ENCODE measurements at places on chromosomes 2 and 18. TPM values are rescaled to one million over a fixed set of nuclear protein-coding genes. Genes with fewer than 3 reads are reported as not detected.

CYS1 gene
- total RNA-seq, result 0.80 TPM

AMER3 gene
- not detected for total RNA-seq

FAM228A gene
- not detected for total RNA-seq

GRCh38 chr2:235762832-235763598 is 269.2 kb downstream of the AGAP1 start:
- DNase-seq, result no peak

DNA sequence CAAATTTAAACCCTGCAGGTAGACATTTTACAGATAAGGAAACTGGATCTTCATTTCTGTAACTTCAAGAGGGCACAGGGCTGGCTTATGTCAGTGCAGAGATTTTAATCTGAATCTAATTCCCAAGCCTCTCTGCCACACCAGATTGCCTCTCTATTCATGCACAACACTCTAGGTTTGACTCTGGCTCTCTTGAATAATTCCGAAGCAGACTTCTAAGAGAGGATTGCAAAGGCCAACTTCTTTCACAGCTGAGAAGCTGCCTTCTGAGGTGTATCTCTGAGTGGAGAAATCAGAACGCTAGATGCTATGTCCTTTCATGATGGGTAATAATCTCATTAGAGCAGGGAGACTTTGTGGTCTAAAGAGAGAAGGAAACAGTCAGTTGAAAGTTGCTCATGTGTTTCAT is 20.1 kb upstream of the MGAT5 start:
- no peak for DNase-seq

Data from right lobe of liver (tissue), 6 donors.